IPS DF 6.9 (cell line): ENCODE measurements at places on chromosomes 3 and 15.

DNA sequence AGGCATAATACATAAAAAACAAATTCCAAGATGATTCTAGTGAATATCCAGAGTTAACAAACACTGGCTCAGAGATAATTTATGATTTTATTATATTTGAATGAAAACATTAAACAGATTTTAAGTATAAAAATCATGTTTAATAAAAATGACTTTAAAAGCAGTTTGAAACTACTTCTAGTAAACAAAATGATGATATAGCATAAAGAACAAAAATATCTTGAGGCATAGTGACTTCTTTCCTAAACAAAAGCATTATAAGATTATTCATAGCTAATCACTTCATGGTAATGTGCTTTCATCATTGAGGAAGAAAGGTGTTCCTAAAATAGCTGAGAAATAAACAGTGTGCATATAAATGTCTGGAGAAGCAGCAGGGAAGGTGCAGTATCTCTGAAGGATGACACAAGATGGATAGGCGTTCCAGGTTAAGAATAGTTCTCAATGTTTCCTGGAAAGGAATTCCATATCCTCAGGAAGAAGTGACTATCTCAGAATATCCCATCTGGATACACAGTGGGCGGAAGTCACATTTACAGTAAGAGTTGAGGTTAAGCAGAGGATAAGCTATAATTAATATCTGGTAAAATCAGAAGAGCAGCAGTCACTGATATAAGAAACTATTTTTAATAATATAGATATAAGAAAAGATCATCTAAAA lies 456.6 kb downstream of the MECOM start:
- DNase-seq, result no peak

DNA sequence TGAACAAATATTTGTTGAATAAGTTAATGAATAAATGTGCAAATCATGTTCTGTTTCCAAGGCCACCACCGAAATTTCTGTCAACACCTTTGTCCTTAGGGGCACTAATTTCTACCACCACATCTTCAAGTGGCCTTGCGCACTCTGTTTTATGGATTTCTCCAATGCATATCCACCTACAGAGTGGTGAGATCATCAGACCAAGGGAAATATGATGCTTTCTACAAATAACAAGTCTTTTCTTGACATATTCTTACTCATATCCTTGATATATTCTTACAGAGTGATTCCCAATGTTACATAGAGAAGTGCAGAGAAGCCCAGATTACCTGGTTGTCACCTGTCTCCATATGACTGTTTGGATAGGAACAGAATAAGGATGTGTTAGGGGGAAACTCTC lies 36.1 kb upstream of the TMCO5A start:
- DNase-seq, result no peak

DNA sequence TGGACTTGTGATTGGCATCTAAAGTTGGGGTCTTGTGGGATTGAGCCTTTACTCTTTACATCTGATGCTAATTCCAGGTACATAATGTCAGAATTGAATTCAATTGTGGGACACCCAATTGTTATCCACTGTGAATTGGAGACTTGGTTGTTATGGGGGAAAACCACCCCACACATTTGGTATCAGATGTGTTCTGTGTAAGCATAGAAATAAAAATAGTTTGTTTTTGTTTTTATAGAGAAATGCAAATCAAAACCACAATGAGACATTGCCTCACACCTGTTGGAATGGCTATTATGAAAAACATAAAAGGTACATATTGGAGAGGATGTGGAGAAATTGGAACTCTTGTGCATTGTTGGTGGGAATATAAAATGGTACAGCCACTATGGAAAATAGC lies 58.5 kb downstream of the CPA3 start:
- DNase-seq, result no peak

GRCh38 chr3:37136067-37136466 lies 38.3 kb downstream of the LRRFIP2 start:
- DNase-seq, result no peak

DNA sequence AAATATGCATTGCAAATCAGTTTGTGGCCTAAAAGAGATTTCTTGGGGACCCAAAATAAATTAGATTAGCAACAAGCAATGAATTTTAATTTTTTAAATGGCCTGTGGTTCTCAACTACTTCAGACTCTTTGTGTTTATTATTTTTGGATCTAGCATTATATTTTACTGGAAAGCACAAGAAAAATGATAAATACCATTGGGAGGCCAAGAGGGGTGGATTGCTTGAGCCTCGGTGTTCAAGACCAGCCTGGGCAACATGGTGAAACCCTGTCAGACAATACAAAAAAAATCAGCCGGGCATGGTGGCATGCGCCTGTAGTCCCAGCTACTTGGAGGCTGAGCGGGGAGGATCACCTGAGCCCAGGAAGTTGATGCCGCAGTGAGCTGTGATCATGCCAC lies 13.6 kb downstream of the LACTB start:
- no peak for DNase-seq

DNA sequence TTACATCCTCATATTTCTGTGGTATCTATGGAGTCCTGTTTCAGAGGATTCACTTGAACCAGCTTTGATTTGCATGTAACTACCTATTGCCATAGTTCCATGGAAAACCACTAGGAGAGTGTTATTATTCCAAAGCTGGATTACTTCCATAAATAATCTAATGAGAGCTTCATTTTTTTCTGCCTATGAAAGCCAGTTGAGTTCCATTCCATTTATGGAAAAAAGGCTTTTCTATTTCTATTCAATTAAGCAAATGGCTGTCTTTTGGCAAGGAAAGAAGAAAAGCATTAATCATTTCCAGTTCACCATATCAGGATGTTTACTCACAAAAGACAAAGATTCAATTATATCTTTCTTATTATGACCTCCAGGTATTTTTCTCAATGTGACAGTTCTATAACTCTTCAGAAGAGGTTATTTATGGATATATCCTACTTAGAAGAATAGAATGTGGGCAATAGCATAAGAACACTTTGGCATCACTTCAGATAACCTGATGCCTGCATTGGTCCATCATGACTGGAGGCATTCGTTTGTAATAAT lies 259.9 kb upstream of the ZPLD1 start:
- no peak for DNase-seq

DNA sequence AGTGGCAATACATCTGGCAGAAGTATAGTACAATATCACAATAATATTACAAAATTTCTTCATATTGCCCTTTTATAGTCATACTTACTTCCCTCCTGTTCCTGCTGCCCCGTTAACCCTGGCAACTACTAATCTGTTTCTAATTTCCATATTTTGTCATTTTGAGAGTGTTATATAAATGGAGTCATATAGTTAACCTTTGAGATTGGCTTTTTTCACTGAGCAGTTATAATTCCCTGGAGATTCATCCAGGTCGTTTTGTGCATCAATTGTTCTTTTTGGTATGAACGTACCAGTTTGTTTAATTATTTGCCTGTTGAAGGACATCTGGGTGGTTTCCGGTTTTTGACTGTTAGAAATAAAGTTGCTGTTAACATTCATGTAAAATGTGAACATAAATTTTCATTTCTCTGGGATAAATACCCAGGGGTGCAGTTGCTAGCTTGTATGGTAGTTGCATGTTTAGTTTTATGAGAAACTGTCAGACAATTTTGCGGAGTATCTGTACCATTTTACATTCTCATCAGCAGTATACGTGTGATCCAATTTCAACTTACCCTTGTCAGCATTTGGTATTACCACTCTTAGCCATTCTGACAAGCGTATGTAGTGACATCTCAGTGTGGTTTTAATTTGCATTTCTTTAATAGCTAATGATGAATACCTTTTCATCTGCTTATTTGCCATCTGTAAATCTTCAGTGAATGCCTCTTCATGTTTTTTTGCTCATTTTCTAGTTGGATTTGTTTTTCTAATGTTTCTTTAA lies 32.2 kb upstream of the IL20RB start:
- DNase-seq, result no peak

DNA sequence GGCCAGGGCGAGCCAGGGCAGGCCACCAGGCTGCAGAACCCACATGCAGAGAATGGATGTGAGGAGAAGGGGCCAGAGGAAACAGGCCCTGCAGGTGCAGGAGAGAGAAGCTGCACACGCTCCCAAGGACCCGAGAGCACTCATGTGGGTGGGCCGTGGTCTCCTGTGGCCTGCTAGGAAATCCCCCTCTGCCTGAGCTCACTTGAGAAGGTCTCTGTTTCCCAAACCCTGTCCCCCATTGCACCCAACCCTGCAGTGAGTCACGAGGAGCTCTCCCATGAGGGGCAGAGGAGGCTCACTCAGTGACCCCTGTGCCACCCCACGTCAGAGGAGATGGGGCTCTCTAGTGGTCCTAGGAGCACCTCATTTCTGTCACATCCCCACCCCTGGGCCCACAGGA lies 111.1 kb downstream of the KLF13 start:
- no peak for DNase-seq
